GM04503 (cell line): ENCODE measurements at places on chromosomes 6 and 20.
A peak's percentile ranks its signal among the peaks of the same experiment; 100 is the strongest.

GRCh38 chr6:164570801-164571200 lies 738.6 kb downstream of the C6orf118 start:
- no peak for DNase-seq

GRCh38 chr20:16216227-16216913 lies 356.9 kb downstream of the KIF16B start:
- no peak for DNase-seq

DNA sequence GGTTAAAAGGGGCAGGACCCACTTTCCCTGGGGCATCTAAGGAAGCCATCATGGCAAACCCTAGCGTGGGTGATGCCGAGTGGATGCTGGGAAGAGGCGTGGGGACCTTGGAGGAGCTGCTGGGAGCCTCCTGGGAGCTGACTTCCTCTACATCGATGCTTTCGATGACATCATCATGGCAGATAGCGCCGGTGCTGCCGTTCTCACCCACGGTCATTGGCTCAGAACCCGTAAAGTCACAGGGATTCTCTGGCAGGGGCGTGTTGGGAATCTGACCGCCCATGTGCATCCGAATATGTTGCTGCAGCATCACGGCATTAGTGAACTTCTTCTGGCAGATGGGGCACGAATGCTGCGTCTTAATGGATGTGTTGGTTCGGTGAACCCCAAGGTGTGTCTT lies 12.1 kb downstream of the SALL4 start:
- no peak for DNase-seq

DNA sequence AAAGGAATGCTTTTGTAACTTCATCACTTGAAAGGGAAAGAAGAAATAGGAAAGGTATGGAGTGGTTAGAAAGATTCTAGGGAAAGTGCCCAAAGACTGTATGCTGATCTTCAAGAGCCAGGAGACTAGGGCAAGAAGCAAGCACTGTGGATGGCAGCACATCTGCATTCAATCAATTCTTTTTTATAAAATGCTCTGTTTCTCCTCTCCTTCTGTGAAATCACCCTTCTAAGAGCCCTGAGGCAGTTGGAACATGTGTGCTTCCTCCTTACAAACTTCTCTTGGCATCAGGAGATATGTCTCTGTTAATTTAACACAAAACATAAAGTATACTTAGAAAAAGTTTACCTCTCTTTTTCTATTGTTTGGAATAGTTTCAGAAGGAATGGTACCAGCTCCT lies 1162.2 kb upstream of the GJE1 start:
- no peak for DNase-seq

GRCh38 chr20:12435268-12435667 lies 517.6 kb downstream of the BTBD3 start:
- no peak for DNase-seq

DNA sequence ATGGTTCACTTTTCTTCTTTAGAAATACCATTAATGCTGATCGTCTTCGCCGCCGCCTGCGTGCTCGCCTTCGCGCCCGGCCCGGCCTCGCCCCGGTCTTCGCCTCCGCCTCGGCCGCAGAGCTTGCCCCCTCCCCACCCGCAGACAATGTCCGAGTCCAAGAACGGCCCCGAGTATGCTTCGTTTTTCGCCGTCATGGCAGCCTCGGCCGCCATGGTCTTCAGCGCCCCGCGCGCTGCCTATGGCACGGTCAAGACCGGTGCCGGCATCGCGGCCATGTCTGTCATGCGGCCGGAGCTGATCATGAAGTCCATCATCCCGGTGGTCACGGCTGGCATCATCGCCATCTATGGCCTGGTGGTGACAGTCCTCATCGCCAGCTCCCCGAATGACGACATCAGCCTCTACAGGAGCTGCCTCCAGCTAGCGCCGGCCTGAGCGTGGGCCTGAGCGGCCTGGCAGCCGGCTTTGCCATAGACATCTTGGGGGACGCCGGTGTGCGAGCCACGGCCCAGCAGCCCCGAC lies 4.8 kb upstream of the PRPH2 start:
- no peak for DNase-seq

DNA sequence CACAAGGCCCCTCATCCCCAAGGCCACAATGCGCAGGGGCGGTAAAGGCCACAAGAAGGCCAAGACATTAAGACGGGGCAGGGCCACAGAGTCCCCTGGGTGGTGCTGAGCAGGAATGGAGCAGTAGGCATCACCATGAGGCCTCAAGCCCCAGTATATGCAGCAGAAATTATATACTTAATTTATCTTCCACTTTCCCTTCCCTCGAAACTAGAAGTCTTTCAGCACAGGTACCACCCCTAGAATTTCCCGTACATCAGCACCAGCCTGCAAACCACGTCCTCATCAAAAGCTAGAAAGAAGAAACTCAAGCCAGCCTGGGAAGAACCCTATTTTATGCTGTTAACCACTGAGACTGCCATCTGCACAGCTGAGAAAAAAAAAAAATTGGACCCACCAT lies 89.4 kb downstream of the PLG start:
- DNase-seq: no peak

DNA sequence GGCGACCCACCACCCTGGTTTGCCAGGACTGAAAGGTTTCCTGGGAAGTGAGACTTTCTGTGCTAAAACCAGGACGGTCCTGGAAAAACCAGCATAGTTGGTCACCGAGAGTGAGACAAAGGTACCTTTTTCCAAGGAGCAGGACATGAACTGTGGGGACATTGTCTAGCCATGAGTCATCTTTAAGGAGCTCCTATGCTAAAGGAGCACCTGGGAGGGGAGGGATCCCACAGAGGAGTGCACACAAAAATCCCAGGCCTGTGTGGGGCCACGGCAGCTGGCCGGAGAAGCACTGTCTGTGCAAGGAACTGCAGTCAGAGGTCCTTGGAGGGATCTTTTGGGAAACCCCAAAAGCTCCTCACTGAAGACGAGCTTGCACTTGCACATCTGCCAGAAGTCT lies 109.1 kb upstream of the PLEKHG1 start:
- DNase-seq: no peak

GRCh38 chr6:98118397-98119045 lies 715.9 kb upstream of the POU3F2 start:
- DNase-seq: no peak

DNA sequence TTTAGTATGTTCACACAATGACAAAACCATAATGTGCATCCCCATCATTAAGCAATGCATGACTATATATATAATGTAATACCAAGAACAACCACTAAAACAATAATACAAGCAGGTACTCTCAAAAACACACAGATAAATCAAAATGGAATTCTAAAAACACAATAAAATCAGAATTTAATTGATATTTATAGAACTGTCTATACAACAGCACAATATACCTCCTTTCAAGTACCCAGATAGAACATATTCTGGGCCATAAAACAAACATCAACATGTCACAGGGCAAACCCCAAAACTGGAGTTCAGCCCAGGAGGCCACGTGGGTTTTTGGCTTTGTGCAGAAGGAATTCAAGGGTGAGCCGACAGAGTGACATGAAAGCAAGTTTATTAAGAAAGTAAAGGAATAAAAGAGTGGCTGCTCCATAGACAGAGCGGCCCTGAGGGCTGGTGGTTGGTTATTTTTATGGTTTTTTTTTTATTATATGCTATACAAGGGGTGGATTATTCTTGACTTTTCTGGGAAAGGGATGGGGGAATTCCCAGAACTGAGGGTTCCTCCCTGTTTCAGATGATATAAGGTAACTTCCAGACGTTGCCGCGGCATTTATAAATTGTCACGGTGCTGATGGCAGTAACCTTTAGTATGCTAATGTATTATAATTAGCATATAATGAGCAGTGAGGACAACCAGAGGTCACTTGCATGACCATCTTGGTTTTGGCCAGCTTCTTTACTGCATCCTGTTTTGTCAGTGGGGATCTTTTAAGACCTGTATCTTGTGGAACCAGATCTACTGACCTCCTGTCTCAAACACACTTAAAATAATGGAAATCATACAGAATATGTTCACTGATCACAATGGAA lies 5.6 kb downstream of the RAB23 start:
- DNase-seq: peak; percentile 22

- no peak for DNase-seq
These were observed 25.9 kb downstream of the LYRM4 start for GRCh38 chr6:5234874-5235273.

DNA sequence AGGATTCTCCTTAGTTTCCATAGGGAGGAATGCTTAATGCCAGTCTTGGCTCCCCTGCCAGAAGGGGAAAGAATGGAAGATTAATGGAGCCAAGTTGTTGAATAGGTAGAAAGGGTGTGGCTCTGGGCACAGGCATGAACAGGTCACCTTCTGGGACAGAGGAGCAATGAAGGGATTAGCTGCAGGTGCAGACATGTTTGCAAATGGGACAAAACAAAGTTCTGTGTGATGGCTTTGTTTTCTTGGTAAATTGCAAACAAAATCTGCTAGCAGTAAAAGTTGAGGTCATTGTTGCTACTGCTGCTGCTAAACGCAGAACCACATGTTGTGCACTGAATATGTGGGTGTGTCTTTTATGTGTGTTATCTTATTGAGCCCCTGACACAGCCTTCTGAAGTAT lies 93.3 kb downstream of the PERP start:
- DNase-seq: no peak

DNA sequence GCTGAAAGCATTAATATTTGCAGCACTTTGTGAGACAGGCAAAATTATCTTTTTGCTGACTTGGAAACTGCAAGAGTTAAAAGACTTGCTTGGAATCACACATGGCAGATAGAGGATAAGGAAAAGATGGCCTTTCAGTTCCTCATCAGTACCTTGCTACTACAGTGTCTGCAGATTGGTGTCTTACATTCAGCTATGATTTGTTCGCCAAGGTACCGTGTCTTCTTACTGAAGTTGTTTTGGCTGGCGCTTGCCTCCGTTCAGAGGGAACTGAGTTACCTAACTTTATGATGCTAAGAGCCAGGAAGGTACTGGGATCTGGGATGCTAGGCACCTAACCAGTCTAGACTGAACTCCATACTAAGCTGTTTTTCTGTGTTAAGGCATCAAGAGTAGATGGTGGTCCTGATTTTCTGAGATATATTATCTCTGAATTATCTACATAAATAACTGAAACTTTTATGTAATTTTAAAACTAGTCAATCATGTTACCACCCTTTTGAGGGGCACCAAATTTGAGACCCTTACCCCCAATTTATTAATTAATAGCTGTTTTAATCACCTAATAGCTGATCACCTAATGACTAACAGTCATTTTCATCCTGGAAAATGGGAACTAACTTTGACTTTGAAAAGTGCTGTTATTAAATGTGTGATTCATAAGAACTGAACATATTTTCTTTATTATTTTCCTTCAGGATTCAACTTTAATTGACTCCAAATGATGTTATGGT lies 2.5 kb downstream of the WTAP start:
- no peak for DNase-seq

GRCh38 chr6:130163266-130163665 lies 59.5 kb downstream of the SAMD3 start:
- DNase-seq: no peak

DNA sequence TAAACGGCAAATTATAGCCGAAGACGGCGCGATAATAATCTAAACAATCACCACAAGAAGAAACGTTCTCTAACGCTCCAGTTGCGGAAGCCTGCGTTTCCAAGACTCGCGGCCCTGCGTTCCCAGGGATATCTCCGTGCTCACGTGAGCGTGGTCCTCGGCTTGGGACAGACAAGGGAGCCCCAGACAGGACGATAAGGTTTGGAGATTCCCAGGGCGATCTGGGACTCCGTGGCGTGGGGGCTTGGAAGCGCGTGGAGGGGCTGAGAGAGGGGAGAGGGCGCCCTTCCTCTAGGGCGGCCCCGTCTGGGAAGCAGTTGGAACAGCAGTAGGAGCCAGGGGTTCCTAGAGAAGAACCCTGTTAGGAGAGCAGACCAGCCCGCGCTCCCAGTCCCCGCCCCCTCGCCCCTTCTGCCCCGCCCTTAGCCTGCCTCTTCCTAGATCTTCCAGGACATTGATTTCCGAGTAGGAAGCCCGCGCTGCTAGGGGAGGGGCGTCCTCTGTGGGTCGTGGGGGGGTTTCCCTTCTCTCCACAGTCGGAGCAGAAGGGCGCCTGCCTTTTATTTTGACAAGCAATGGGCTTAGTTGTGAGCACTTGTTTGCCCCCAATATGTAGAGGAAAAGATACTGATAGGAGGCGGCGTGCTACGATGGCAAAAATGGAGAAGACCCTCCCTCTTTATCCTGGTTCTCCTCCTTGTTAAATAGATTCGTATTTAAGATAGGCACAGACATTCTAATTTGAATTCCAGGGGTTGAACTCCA lies 10.6 kb downstream of the NRN1 start:
- DNase-seq: peak; percentile 45

GRCh38 chr6:6840831-6841291 lies 252.3 kb downstream of the LY86 start:
- DNase-seq: no peak

GRCh38 chr20:62686869-62687830 lies 21.5 kb upstream of the NTSR1 start:
- no peak for DNase-seq

GRCh38 chr6:28658475-28659249 lies 133.0 kb downstream of the GPX5 start:
- no peak for DNase-seq

GRCh38 chr6:154448448-154449096 lies 61.9 kb downstream of the CNKSR3 start:
- DNase-seq: peak; percentile 51
